ENCODE measurements at places on chromosomes 6 and 20.
A peak's percentile ranks its signal among the peaks of the same experiment; 100 is the strongest.

- DNase-seq, result peak; percentile 56
Measured at GRCh38 chr6:6057442-6058053, 50.8 kb upstream of the NRN1 start.

GRCh38 chr6:33761922-33762629 is 15.4 kb upstream of the IP6K3 start:
- peak; percentile 64 for DNase-seq

DNA sequence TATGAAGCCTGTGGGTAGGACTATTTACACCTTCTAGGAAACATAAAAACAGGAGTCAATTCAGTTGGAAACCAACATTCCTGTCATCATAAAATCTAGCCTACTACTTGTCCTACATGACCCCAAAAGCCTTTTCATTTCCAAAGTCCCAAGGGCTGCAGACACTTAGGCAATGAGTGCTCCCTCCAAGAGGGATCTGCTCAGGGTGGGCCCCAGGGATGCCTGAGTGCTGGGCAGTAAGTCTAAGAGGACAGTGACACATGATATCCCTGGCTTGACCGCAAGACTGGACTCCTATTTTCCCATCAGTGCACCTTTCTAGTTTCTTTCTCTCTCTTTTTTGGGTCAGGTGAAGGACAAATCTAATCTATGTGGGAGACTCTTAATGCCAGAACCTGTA is 1101.3 kb downstream of the GRIK2 start:
- DNase-seq, result no peak

- peak; percentile 39 for DNase-seq
Measured at GRCh38 chr6:13488015-13488895, 855 bp upstream of the GFOD1 start.

- no peak for DNase-seq
Measured at GRCh38 chr6:51049288-51049982, 230.8 kb downstream of the TFAP2B start.

- no peak for DNase-seq
Measured at GRCh38 chr6:42275376-42276033, 57.8 kb upstream of the MRPS10 start.

- DNase-seq, result no peak
Measured at GRCh38 chr6:148829415-148830101, 82.7 kb downstream of the UST start.

GRCh38 chr20:57451431-57451794 is 60.2 kb downstream of the RBM38 start:
- no peak for DNase-seq
